ENCODE measurements at places on chromosomes 7 and 10. TPM values are rescaled to one million over a fixed set of nuclear protein-coding genes. Genes with fewer than 3 reads are reported as not detected.

GLI3 gene
- total RNA-seq = under 0.01 TPM

UCMA gene
- not detected for total RNA-seq

MMD2 gene
- total RNA-seq = not detected

MNX1 gene
- total RNA-seq = not detected

AGAP5 gene
- 1.8 TPM for total RNA-seq

GALNT17 gene
- not detected for total RNA-seq

PIP gene
- total RNA-seq = not detected

ADRA2A gene
- total RNA-seq = under 0.01 TPM

RAB11FIP2 gene
- total RNA-seq = 8.3 TPM

FAM25C gene
- not detected for total RNA-seq

FAM25A gene
- total RNA-seq = not detected

ZNF679 gene
- not detected for total RNA-seq

SPDYE16 gene
- not detected for total RNA-seq

CEP55 gene
- 6.4 TPM for total RNA-seq

CCSER2 gene
- 27.7 TPM for total RNA-seq

CCDC172 gene
- not detected for total RNA-seq

ANLN gene
- 9.0 TPM for total RNA-seq

ARHGAP22 gene
- total RNA-seq = 1.3 TPM

XRCC2 gene
- 1.4 TPM for total RNA-seq

DNAJC30 gene
- total RNA-seq = 2.4 TPM

CPN1 gene
- total RNA-seq = not detected

H2BK1 gene
- not detected for total RNA-seq

SPDYE11 gene
- not detected for total RNA-seq

CALML5 gene
- not detected for total RNA-seq

AMPH gene
- not detected for total RNA-seq

SLC13A1 gene
- total RNA-seq = not detected

TMEM106B gene
- total RNA-seq = 32.8 TPM

ZPBP gene
- total RNA-seq = not detected

PDLIM1 gene
- total RNA-seq = 104 TPM

HOGA1 gene
- total RNA-seq = 0.26 TPM

KAZALD1 gene
- total RNA-seq = 0.54 TPM

COX15 gene
- total RNA-seq = 26.7 TPM

BTBD16 gene
- total RNA-seq = not detected

SPDYE1 gene
- not detected for total RNA-seq

TIMM23B gene
- 10.3 TPM for total RNA-seq

TAS2R41 gene
- not detected for total RNA-seq

MYO3A gene
- total RNA-seq = not detected

GIMAP7 gene
- 139 TPM for total RNA-seq

RASSF4 gene
- 18.0 TPM for total RNA-seq

IFIT1B gene
- not detected for total RNA-seq

CHAT gene
- not detected for total RNA-seq

CCM2 gene
- 47.0 TPM for total RNA-seq

NKX2-3 gene
- not detected for total RNA-seq

TFPI2 gene
- 202 TPM for total RNA-seq

GDF2 gene
- not detected for total RNA-seq

SPDYE8 gene
- not detected for total RNA-seq

SMO gene
- 1.5 TPM for total RNA-seq

MCM10 gene
- total RNA-seq = 2.0 TPM

C10orf67 gene
- under 0.01 TPM for total RNA-seq

TRDMT1 gene
- 5.1 TPM for total RNA-seq

ACTL6B gene
- not detected for total RNA-seq

STYXL1 gene
- total RNA-seq = 25.4 TPM

ANXA7 gene
- total RNA-seq = 100 TPM

CCL24 gene
- total RNA-seq = not detected

NME8 gene
- total RNA-seq = not detected

PIK3AP1 gene
- total RNA-seq = 0.09 TPM

ZNF316 gene
- total RNA-seq = 15.8 TPM
